Amniotic stem cell (primary cell): ENCODE measurements at places on chromosomes 5 and 9.

- DNase-seq, result no peak
These were observed 173.6 kb downstream of the FANCC start for GRCh38 chr9:95143591-95144561.

GRCh38 chr5:4640795-4641194 is 499.3 kb upstream of the ADAMTS16 start:
- DNase-seq, result no peak

- no peak for DNase-seq
These were observed 98.5 kb upstream of the SPATA31C2 start for GRCh38 chr9:88236511-88237478.

GRCh38 chr5:121500310-121500709 is 351.4 kb upstream of the FTMT start:
- no peak for DNase-seq

DNA sequence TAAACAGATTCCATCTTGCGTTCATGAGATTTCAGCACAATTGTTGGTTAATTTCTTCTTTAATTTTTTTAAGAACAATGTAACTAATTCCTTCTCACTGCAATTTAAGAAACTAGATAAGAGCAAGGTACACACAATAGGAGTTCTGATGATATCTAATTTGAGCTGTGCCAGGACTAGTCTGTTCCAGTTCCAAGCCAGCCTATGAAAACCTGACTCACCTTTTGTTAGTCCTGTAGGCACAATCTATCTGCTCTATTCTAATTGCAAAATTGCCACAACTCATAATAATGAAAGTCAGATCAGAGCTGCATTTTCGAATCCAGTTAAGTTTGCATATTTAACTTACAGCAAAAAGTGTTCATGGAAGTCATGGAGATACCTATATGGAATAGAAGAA is 494.1 kb upstream of the TUSC1 start:
- no peak for DNase-seq

- no peak for DNase-seq
These were observed 41.7 kb upstream of the CEP72 start for GRCh38 chr5:570446-570845.

GRCh38 chr5:95178046-95178651 is 106.7 kb downstream of the MCTP1 start:
- DNase-seq, result no peak

DNA sequence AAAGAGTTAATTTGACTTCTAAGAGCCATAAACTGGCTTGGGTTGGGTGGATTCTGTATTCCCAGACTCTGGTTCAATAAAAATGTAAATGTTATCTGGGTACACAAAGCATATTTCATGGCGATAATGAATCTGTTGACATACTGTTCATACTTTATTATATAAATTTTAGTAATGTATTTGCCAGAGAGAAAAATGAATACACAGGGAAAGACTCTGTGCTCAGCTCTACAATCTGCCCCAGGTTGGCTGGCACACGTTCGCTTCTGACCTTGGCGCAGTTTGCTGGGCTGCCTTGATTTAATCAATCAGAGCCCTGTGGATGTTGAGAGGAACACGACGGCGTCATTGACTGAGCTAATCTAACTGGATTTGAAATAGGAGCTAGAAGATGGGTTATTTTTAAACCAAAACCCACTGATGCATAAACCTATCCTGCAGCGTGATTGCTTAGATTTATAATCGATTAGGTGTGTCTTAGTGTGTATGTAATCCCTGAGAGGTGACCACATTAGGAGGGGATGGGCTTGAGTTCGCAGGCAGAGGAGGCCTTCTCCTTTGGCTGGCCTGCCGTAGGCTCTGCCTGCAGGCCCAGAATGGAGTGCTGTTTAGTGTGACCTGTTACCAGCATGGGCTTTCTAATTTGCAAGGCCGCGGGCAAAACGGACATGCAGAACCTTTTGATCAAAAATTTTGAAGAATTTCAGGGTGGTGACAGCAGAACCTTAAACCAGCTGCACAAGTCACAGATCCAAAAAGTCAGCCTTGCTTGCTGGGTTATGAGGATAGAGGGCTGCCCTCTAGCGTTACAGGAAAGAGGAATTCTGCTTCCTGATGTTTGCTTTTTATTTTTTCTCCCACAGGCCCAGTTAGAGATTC is 3.9 kb upstream of the ADCY2 start:
- no peak for DNase-seq

DNA sequence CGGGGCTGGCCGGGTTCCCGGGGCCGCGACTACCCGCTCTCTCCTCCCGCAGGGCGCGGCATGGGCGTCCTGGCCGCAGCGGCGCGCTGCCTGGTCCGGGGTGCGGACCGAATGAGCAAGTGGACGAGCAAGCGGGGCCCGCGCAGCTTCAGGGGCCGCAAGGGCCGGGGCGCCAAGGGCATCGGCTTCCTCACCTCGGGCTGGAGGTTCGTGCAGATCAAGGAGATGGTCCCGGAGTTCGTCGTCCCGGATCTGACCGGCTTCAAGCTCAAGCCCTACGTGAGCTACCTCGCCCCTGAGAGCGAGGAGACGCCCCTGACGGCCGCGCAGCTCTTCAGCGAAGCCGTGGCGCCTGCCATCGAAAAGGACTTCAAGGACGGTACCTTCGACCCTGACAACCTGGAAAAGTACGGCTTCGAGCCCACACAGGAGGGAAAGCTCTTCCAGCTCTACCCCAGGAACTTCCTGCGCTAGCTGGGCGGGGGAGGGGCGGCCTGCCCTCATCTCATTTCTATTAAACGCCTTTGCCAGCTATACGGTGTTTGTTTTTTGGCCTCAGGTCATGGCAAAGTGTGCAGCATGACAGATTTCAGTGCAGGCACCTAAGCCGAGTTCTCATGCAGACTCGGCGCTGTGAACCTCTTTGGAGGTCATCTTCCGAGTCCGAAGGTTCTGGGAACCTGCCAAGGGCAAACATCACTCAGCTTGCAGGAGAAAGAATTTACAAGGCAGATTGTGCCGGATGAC is 516 bp downstream of the MRPL41 start:
- no peak for DNase-seq

- no peak for DNase-seq
These were observed 24.8 kb downstream of the STX17 start for GRCh38 chr9:99931155-99931840.

DNA sequence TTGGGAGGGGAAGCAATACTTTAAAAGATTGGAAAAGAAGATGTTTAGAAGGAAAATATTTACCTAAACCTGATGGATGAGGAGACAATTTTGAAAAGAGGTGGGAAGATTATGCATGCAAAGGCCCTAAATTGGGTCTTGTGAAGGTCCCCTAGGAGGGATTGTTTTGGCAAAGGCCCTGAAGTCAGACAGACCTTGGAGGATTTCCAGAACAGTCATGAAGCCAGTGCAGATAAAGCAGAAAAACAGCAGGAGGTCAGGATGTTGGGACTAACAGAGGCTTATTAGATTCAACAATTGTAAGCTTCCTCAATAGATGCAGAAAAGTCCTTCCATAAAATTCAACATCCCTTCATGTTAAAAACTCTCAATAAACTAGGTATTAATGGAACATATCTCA is 361.0 kb upstream of the CDH6 start:
- DNase-seq, result no peak

DNA sequence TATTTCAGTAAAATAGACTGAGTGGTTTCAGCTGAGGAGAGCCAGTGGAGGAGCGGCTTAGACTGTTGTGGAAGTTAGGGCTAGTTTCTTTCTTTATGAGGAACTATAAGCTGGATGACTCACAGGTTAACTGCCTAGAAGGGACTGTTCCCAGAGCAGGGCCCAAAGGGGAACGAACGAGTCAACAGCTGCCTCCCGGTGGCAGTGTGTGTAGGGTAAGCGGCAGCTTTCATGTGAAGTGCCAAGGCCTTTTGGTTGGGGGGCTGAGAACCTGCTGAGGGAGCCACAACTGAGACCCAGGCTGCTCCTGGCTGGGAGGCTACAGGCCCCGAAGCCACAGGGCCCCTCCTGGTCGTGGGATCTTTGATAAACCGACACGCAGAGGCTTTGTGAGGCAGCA is 7.0 kb downstream of the SQSTM1 start:
- no peak for DNase-seq

DNA sequence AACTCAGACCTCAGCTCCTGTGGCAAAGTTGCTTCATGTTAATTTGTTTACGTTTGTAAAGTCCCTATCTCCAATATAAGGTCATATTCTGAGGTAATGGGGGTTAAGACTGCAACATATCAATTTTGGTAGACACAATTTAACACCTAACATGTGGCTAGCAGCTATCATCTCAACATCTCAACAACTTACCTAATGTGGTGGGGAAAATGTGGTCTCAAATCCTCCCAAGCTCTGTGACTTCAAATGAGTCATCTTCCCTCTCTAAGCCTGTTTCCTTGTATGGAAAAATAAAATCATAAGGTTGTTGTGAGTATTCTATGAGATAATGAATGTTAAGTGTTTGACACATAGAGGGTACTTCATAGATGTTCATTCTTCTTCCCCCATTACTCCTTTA is 443.3 kb downstream of the CDK5RAP2 start:
- no peak for DNase-seq

GRCh38 chr5:19910136-19910535 is 77.9 kb downstream of the CDH18 start:
- no peak for DNase-seq

- DNase-seq, result no peak
These were observed 193.1 kb upstream of the PDE4D start for GRCh38 chr5:60086583-60086982.

DNA sequence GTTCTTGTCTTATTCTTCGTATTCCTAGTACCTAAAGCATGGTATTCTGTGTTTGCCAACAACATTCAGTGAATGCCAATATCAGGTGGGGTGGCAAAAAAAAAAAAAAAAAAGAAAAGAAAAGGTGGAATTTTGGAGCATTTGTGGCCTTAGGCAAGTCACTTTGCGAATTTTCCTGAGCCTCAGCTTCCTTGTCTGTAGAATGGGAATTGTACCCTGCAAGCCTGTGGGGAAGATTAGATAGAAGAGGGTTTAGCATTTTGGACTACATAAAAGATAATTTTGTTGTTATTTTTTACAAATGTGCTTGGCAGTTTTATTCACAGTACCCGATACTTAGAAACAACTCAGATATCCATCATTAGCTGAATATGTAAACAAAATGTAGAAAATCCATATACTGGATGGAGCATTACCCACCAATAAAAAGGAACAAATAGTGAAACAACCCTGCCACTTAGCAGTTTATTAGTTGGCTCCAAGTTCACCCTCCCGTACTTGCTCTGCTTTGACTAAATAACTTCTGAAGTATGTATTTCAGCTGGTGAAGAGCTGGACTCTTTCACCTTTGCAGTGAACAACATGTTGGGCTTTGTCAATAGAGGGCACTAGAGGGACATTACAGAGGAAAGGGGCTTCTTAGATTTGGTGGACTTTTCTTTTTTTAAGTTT is 13.6 kb downstream of the UBE2D2 start:
- no peak for DNase-seq

GRCh38 chr5:100761192-100761591 is 141.9 kb downstream of the ST8SIA4 start:
- no peak for DNase-seq

DNA sequence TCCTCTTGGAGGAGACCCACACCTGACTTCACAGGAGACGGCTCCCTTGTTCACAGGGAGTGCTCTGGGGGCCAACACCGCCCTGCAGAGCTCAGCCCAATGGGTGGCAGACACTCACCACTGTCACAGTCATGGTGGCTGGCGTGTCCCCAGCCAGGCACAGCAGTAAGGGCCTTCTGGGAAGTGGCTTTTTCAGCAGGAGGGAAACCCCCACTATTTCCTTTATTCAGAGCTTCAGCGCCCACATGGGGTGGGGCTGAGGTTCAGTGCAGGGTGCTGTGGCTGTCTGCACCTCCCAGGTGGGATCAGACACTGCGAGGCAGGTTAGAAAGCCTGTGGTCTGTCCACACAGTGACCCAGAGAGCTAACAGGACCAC is 3.6 kb upstream of the SNAPC4 start:
- DNase-seq, result no peak

DNA sequence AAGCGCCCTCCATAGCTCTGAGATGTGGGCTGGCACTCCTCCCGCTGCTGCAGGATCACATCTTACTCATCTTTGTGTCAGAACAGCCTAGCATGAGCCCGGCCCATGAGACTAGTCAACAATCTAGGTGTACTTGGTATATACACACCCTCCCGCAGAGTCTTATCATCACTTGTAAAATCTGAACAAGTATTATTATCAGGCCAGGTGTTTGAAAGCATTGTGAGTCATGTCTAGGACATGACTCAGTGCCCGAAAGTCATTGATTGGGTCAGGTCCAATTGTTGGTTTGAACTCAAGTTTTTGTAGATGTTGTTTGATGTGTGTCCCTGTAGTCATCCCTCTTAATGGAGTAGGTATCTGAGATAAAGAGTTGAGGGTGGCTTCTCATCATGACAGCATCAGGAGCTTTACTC is 108.7 kb downstream of the CFAP90 start:
- DNase-seq, result no peak

GRCh38 chr5:133072021-133072420 is 20.2 kb downstream of the HSPA4 start:
- DNase-seq, result no peak

DNA sequence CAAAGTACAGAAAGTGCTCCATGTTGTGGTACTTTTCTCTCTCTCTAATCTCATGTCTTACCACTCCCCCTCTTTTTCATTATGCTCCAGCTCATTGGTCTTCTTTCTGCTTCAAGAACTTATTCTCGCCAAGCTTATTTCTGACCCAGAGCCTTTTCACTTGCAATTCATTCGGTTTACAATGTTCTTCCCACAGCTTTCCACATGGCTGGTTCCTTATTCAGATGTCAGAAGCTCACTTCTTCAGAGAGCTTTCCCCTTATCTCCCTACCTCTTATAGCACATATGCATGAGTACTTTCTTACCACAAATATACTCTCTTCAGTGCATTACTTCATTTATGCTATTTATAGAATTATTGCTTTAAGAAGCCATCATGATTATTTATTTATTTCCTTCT is 338.8 kb upstream of the ATP10B start:
- DNase-seq, result no peak

GRCh38 chr5:61878471-61878870 is 427.5 kb upstream of the KIF2A start:
- DNase-seq, result no peak

DNA sequence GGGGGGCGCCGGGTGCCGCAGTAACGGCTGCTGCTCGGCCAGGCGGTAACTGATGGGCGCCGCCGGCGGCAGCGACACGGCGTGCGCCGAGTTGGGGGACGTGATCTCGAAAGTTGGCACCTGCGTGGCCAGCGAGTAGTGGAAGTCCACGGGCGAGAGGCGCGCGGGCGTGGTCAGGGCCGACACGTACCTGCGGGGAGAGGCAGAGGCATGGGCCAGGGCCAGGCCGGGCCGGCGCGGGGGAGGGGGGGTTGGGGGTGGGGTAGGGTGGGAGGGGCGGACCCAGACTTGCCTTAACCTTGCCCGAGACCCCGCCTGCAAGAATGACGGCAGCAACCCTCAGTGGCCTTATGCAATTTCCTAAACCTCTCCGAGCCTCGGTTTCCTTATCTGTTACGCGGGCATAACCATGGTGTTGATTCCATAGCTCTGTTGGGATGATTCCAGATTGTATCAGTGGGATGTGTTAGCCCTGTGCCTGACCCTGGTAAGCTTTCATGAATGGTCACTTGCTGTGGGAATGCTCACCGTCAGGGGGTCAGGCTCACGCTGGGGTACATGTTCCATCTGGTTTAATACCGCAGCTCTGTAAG is 53.0 kb downstream of the PSD2 start:
- DNase-seq, result no peak

- no peak for DNase-seq
These were observed 7.4 kb downstream of the DMRTA1 start for GRCh38 chr9:22454016-22454415.

- no peak for DNase-seq
These were observed 33.8 kb upstream of the LAMC3 start for GRCh38 chr9:130975156-130975555.
